Activated T-helper 1 cell treated with anti-CD3 and anti-CD28 coated beads, Interleukin-2, amount 50 U/mL, for 16 hours (primary cell): ENCODE measurements at places on chromosomes 6 and 20.

DNA sequence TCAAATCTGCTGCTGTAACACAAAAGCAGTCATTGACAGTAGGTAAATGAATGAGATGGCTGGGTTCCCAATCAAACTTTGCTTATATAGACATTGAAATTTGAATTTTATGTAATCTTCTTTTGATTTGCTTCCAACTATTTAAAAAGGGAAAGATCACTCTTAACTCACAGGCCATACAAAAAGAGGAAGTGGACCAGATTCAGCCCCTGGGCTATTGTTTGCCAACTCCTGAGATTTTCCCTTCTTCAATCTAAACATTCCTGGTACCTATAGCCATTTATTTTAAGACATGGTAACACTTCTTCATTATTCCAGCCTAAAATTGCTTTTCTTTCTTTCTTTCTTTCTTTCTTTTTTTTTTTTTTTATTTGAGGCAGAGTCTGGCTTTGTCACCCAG is 260.6 kb downstream of the TFAP2A start:
- DNase-seq, result no peak

GRCh38 chr6:37980222-37980595 is 160.7 kb downstream of the ZFAND3 start:
- no peak for DNase-seq

- DNase-seq, result no peak
Measured at GRCh38 chr20:48959899-48960550, 38.5 kb downstream of the ARFGEF2 start.

- no peak for DNase-seq
Measured at GRCh38 chr6:138160329-138161087, 1.2 kb upstream of the ARFGEF3 start.

DNA sequence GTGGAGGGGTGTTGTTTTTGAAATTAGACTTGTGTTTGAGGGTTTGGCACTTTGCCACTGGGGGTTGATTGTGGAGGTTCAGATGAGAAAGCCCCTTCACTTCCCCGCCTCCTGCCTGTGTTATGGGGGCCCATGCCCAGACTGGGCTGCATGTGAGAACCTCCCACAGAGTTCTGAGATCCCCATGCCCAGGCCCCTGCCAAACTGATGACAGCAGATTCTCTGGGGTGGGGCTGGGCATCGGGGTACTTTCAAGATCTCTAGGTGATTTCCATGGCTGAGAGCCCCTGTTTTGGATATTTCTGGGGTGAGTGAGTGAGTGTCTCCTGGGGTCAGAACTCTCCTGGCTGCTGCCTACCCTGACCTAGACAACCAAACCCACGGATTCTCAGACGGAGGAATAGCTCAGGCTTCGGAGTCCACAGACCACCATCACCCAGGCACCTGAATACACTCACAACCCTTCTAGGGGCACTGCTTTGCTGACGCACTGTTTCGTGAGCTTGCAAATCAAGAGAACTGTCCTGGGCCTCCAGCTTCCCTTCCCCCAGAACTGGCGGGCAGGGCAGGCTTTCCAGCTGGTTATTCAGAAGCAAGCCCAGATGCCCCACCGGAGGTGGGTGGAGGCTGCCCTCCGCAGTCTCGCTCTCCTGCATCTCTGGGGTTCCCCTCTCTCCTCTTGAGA is 6.3 kb downstream of the BCAS1 start:
- no peak for DNase-seq

DNA sequence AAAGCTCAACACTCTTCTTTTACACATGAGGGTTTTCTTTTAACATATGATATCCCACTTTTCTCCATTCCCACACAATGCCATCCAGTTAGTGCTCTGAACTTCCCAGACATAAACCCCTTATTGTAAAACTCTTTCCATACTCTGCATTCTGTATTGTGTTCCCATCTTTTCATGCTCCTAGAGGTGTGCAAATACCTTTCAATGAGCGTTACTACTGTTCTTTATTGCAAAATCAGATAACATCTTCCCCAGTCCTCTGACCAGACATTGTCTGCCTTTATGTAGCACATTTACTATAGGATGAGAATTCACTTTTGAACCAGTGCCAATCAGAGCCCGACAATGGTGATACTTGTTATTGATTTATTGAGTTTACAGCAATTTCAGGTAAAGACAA is 296.2 kb downstream of the GRIK2 start:
- no peak for DNase-seq

DNA sequence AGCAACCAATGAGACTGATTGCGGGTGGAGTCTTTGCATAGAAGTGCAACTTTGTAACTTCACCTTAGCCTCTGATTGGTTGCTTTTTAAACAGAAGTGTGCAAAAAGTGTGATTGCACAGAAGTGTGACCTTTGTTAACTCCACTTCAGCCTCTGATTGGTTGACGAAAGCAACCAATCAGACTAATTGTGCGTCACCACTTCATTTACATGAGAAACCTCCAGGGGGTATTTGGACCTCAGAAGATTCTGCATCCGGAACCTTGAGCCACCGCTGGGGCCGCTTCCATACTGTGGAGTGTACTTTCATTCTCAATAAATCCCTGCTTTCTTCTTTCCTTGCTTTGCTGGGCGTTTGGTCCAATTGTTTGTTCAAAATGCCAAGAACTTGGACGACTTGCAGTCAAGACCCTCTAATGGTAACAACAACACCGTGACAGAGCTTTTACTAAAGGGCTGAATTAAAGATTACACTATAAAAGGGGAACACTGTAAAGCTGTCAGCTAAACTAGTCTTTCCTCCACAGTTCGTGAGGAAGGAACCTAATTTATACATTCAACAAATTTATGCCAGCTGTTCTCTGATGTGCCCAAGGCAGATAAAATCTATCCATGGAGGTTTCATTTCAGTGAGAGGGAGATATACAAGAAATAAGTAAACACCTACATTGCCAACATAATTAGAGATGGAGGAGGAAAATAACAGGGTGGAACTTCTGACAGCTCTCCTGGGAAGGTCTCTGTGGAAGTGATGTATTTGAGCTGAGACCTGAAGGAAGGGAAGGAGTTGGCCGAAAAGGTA is 1.4 kb upstream of the HECA start:
- no peak for DNase-seq

DNA sequence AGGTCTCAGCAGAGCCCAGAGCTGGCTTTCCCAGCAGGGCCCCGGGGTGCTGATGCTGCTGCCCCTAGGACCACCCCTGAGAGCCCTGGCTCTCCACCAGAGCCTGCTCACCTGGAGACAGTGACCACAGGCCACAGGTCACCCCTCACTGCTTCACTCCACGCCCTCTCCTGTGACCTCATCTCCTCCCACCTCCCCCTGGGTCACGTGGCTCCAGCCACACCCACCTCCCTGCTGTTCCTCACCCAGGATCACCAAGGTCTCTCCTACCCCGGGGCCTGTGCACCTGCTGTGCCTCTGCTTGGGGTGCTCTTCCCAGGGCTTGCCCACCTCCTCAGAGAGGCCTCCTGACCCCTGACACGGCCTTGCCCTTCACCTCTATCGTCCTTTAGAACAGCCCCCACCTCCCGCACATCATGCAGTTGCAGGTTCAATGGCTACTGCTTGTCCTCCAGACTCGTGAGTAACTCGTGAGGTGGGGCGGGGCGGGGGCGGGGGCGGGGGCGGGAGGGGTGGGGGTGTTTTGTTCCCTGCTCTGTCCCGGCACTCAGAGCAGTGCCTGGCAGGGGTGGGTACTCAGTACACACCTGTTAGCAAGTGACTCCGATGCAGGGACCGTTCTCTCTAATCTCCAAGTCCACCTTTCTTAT is 468.0 kb downstream of the PREX1 start:
- no peak for DNase-seq

DNA sequence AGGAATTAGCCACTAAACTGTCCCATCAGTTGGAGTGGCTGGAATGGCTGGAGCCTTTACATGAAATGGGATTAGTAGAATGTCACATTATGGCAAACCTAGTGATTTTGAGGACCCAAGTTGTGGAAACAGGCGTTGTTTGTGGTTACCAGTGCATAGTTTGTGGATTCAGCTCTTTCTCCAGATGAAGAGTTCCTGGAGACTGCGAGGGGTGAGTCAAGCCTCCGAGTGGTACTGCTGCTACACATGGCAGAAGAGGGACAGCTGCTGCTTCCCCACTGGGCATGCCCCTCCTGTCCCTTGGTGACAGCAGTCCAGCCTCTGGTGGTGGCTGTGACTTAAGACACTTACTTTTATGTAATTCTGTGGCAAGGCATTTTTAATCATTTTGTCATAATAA is 94.2 kb upstream of the SCP2D1 start:
- DNase-seq, result no peak

DNA sequence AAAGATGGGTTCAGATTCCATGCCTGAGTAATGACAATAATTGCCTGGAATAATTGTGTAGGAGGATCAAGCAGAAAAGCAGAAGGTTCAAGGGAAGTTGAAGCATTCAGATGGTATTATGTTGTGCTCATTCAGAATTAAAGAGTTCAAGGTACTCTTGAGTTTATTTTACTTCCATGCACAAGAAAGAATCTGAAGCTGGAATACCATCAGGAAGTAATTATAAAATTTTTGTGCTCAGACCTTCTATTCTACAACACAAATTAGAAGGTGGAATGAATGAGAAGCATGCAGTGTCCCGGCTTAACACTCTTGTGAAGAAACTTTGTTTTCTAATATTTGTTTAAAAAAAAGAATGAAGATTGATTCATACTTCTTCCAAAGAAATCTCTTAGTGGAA is 139.4 kb upstream of the ENPP5 start:
- DNase-seq, result no peak

GRCh38 chr6:113048741-113049140 is 701.6 kb downstream of the RFPL4B start:
- DNase-seq, result no peak

GRCh38 chr6:16320533-16321340 is 82.3 kb downstream of the GMPR start:
- no peak for DNase-seq

GRCh38 chr20:1331801-1332453 is 3.0 kb upstream of the SDCBP2 start:
- no peak for DNase-seq

- DNase-seq, result no peak
Measured at GRCh38 chr20:63655249-63655648, 2.0 kb upstream of the STMN3 start.

DNA sequence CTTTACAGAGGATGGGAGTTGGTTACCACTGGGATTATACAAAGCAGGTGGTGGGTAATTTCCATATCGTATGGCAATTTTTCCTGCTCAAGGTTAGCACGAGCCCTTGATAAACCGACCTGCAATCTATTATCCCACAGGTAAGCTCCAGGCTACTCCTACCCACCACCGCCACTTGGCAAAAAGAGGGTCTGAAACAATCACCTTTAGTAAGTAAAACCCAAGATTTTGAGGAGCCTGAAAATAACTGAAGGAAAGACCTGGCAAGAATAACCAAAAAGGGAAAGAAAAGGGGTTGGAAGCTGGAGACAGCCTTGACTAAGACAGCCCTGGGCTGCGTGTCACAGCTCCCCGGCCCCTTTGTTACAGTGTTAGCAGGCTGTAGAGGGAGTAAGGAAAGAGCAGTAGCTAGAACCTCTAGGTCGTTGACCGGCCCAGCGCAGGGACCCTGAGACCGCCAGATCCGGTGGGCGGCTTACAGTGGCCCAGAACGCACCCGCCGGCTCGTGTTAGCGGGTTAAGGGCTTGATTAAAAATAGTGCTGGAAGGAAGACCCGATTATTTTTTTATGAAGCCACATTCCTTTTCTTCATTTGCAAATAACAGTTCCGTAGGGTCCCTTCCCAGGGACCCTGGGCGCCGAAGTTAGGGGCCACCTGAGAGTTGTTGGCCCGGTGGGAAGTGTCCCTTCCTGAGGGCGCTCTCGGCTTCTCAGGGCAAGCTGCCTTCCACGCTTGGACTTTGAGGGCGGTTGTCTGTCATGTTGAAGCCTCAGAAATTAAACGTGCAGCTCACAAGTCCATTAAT is 30.5 kb downstream of the TFAP2B start:
- no peak for DNase-seq

DNA sequence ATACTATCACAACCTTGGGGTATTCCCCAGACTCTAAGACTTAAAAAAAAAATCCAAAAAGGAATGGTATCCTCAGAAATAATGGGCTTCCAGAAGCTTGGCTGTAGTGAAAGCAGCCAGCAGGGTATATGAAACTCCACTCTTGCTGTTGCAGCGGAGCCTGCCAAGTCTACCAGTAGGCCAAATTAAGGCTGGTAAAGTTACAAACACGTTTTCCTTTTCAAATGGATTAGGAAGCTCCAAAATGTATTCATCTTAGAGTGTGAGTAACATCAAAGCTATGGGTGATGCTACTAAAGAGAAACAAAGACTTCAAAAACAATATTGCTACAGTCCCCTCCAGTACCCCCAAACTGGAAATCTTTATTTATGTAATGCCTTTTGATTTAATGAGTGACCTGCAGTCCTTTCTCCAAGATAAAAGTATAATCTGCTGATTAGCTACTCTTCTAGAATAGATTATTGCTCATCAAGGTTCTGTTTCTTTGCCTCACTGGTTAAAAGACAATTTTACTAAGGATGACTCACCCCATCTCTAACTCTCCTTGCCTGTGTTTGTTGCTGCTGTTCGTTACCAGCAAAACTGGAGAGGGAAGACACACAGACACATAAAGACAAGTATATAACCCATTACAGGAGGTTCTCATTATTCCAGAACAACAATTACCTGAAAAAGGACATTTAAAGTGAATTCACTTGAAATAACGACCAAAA is 84.9 kb downstream of the BTBD9 start:
- DNase-seq, result no peak

GRCh38 chr20:19211252-19211651 is 1.2 kb upstream of the SLC24A3 start:
- DNase-seq, result no peak

- no peak for DNase-seq
Measured at GRCh38 chr6:220721-221475, 71.4 kb upstream of the DUSP22 start.

DNA sequence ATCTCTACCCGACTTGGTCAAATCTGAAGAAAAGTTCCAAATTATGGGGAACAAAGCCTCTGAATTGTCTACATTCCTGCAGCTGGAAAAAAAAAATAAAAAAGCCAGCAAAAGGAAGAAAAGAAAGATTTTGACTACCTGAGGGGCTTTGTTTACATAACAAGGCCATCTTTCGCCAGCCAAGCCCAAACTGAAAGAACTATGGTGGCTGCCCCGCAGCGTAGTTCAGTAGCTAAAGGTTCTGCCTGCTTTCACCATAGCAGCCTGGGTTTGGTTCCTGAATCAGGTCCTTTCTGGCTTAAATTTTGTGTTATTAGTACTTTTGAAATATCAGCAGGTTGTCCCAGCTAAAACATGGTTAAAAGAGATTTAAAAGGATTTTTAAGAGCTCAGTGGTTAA is 35.4 kb downstream of the ZNF133 start:
- no peak for DNase-seq

DNA sequence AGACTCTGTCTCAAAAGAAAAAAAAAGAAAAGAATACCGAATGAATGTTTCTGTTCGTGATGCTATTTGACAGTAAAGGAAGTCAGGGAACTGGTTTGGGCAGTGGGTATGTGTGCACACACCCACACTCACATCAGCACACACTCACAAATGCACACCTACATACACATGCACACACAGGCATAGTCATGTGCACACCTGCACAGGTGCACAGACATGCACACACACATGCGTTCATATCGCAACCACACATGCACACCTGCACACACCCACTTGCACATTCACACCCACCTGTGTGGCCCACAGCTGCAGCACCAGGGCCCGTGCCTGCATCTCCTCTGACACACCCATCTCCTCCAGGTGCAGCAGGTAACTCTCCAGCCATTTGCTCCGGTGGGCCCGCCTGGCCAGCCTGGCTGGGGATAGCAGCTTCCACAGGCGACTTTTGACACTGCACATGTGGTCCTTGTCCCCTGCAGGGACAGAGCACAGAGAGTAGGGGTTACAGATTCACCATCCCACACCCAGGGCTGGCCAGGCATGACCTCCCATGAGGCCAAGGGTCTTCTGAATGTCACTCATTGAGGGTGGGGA is 41.4 kb upstream of the KCNB1 start:
- no peak for DNase-seq
